ENCODE measurements at places on chromosomes 4 and X. TPM values are rescaled to one million over a fixed set of nuclear protein-coding genes. Genes with fewer than 3 reads are reported as not detected.

LPAR4 gene
- total RNA-seq = not detected

ARHGEF38 gene
- total RNA-seq = not detected

ODAPH gene
- total RNA-seq = not detected

- DNase-seq = no peak
These were observed 1248.1 kb downstream of the RAPGEF2 start for GRCh38 chr4:160350944-160351343.
